ENCODE measurements at places on chromosomes 11 and 22.

GRCh38 chr11:77821349-77821851, 456 bp downstream of the AAMDC start:
- DNase-seq, result no peak

GRCh38 chr11:63944987-63945386, 6.2 kb downstream of the NAA40 start:
- DNase-seq, result no peak

DNA sequence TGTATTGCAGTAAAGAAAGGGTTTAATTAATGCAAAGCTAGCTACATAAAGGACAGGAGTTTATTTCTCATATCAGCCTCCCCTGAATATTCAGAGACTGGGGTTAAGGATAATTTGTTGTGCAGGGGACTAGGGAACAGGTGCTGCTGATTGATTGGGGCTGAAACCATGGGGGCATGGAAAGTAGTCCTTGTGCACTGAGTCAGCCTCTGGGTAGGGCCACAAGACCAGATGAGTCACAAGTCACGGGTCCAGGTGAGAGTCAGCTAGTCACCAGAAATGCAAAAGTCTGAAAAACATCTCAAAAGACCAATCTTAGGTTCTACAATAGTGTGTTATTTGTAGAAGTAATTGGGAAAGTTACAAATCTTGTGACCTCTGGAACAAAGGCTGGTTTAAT, 32.9 kb upstream of the SYT13 start:
- no peak for DNase-seq

GRCh38 chr11:115297330-115297729, 206.9 kb downstream of the CADM1 start:
- no peak for DNase-seq

- peak; percentile 8 for DNase-seq
Observed at GRCh38 chr22:36659762-36660509, 43.6 kb downstream of the CACNG2 start.

GRCh38 chr11:116686866-116687265, 85.9 kb downstream of the BUD13 start:
- no peak for DNase-seq

DNA sequence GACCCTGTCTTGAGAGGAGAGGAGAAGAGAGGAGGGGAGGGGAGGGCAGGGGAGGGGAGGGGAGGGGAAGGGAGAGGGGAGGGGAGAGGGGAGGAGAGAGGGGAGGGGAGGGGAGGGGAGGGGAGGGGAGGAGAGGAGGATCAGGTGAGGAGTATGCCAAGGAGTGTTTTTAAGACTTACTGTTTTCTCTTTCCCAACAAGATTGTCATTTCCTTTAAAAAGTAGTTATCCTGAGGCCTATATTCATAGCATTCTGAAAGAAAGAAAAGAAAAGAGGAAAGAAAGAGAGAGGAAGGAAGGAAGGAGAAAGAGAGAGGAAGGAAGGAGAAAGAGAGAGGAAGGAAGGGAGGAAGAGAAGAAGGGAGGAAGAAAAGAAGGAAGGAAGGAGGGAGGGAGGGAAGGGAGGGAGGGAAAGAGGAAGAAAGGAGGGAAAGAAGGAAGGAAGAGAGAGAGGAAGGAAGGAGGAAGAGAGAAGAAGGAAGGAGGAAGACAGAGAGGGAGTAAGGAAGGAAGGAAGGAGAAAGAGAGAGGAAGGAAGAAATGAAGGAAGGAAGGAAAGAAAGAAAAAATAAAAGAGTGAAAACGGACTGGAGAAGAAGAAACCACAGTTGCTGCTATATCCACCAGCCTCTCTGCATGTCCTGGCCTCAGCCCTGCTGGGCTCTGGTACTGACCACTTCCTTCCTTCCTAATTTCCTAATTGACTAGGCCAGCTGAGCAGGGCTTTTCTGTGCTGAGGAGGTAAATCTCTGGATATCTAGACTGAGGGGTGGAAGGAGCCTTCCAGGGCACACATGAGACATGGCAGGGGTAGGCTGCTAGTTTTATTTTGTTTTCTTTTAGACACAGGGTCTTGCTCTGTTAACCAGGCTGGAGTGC, 1.1 kb upstream of the SAA1 start:
- DNase-seq, result no peak

DNA sequence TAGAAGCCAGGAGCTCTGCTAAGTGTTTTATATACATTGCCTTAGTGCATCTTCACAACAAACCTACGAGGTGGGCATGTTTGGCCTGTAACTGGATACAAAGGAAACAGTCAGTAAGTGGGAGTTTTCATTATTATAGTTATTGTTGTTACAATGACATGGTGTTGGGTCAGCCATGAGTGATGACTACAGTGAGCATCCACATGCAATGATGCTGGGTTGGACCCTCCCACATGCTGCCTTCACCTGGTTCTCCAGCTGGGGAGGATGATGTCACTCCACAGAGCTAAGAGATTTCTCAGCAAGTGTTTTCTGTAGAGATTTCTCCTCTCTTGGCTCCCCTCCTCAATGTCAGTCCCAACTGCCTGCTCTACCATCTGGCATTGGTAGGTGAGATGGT, 59.3 kb downstream of the EHF start:
- peak; percentile 17 for DNase-seq

DNA sequence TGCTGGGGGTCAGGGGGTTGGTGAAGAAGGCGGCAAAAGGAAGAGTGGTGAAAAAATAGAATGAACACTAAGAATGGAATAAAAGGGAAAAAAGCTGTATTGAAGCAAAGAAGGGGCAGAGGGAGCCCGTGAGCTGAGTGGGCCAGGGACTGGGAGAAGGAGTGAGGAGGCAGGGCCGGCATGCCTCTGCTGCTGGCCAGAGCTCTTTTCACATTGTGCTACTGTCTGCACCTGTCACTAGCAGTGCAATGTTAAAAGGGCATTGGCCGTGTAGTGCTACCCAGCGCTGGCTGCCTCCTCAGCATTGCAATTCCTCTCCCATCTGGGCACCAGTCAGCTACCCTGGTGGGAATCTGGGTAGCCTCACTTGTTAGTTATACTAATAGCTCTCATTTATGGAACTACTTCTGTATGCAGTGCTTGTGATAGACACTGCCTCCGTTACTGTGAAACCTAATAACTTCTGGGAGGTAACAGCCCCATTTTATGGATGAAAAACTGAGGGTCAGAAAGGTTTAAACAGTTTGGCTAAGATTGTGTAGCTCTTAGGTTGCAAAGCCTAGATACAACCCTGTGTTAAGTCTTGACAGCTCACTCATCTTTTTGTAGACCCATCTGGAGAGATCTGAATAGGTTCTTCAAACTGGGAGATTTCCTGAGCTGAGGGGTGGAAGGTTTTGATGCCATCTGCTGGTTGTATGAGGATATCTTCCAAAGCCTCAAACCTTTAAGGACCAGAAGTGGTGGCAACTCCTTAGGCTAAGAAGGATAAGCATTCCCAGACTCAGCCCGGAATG, 8.5 kb downstream of the YPEL4 start:
- peak; percentile 13 for DNase-seq

DNA sequence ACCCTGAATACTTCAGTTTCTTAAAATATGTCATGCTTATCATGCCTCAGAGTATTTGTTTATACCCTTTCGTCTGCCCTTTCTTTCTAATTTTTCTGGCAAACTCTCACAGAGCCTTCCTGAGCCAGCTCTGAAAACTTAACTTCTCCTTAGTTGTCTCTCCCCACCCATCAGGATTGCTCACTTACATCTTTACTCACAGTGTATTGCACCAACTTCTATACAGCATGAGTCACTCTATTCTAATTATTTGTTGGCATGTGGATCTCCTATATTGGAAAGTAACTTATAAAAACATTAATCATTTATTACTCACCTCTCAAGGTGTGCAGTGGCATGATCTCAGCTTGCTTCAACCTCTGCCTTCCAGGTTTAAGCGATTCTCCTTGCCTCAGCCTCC, 114.9 kb downstream of the FANCF start:
- no peak for DNase-seq

GRCh38 chr11:10752486-10752885, 1.4 kb downstream of the CTR9 start:
- DNase-seq, result no peak

DNA sequence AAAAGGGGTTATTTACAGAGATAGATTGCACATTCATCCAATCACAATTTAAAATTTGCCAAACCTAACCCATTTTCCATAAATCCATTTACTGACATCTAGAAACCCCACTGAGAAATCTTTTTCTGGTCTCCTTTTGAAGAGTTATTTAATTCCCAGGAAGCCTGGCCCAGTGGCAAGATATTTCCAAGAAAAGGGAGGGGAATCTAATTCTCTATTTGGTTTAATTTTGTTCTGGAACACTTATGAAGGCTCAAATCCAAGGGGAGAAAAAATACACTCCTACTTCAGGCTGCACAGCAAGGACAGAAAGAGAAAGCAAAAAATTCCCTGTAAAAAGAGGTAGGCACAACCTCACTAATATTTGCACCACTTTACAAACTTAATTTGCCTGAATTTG, 88.2 kb upstream of the LDLRAD3 start:
- DNase-seq, result no peak

DNA sequence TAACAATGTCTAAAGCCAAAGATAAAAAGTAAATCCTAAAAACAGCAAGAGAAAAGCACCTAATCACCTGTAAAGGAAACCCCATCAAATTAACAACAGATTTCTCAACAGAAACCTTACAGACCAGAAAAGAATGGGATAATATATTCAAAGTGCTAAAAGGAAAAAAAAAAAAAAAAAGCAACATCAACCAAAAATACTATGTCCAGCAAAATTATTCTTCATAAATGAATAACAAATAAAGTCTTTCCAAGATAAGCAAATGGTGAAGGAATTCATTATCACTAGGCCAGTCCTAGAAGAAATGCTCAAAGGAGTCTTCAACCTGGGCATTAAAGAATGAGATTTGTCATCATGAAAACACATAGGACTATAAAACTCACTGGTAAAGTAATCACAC, 192.0 kb upstream of the UBASH3B start:
- DNase-seq, result no peak

GRCh38 chr11:12111549-12112520, 1.4 kb downstream of the MICAL2 start:
- DNase-seq, result no peak

- no peak for DNase-seq
Observed at GRCh38 chr11:10287140-10287539, 6.9 kb downstream of the SBF2 start.

- no peak for DNase-seq
Observed at GRCh38 chr11:14641801-14642200, 1.8 kb upstream of the PDE3B start.

DNA sequence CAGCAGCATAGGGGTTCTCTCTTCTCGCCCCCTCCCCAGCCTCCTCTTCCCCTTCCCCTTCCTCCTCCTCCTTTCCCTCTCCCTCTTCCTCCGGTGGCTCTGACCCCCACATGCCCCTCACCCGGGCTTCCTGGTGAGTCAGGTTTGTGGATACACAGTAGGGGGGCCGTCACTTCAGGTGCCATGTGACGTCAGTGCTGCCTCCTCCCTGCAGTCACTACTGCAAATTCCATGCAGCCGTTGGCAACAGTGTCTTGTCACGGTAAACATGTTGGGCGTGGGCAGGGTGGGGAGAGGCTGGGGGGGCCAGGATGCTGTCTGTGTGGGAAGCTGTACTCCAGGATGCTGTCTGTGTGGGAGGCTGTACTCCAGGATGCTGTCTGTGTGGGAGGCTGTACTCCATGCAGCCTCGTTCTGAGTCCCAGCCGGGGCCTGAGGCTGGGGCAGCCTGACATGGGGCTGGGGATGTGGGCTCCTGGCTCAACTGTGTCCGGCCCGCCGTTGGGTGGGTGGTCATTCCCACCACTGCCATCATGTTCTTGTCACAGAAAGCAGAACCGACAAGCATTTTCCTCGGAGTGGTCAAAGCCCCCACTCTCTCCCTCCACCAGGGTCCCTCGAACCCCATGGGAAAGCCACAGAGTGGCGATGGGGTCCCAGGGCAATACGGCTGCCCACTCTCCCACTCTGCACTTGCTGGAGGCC, 2.4 kb upstream of the MUC2 start:
- DNase-seq, result no peak

GRCh38 chr22:27726686-27727449, 74.7 kb downstream of the MN1 start:
- DNase-seq, result no peak

GRCh38 chr11:108341654-108342053, 118.8 kb downstream of the ATM start:
- no peak for DNase-seq

GRCh38 chr22:45169591-45170466, 6.1 kb downstream of the NUP50 start:
- no peak for DNase-seq

DNA sequence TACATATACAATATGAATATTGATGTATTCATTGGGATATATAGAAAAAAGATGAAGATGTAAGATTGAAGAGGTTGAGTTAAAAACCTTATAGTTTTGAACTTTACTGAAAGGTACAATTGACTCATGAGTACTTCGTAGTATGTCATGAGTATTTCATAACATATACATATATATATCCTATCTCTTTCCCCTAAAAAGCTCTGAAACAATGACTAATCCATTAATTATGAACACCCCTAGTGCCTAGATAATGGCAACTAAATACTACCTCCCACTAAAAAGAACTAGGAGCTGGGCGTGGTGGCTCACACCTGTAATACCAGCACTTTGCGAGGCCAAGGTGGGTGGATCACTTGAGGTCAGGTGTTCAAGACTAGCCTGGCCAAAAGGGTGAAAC, 31.5 kb downstream of the SLC35F2 start:
- DNase-seq, result no peak

DNA sequence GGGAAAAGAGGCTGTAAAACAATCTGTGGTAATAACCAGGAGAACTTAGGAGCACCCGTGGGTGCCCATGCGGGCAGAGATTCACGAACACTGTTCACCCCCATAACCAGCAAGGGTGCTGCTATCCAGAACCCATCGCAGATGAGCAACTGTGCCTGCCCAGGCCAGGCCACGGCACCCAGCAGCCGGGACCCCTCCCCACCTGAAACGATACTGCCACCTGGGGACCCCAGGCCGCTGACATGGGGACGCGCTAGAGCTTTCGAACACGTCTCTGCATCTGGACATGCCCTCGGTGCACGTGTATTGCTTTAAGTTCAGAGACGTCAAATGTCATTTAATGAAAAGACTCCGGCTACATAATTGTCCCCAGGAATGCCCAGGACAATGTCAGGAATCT, 14.3 kb upstream of the MUC2 start:
- no peak for DNase-seq

- no peak for DNase-seq
Observed at GRCh38 chr11:45754741-45755140, 50.2 kb upstream of the SLC35C1 start.

GRCh38 chr11:84740050-84740449, 887.1 kb downstream of the DLG2 start:
- no peak for DNase-seq

GRCh38 chr11:8318536-8318935, 54.9 kb upstream of the LMO1 start:
- no peak for DNase-seq

DNA sequence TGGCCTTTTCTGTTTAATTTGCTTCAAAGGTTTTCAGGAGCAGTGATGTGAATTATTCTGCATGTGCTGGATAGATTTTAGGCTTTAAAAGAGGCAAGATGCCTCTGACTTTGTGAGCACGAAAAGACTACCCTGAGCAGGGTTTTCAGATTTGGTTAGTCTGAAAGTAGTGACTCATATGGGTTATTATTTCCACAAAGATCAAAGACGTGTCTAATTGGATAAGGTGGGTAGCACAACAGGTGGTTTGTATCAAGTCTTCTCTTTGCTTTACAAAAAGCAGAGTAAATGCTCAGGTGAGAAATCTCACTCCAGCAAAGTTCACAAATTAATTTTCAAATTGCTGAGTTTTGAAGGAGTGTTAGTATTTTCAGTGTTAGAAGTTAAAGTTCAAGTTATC, 37.6 kb upstream of the DBX1 start:
- no peak for DNase-seq

GRCh38 chr22:39212721-39213376, 31.9 kb downstream of the PDGFB start:
- DNase-seq, result no peak

- no peak for DNase-seq
Observed at GRCh38 chr11:116518141-116518540, 254.6 kb downstream of the BUD13 start.

Measured in NCI-H748 treated with DMSO at 0.1 percent for 48 hours (cell line).